ENCODE measurements at places on chromosomes 1 and 21. TPM values are rescaled to one million over a fixed set of nuclear protein-coding genes. Genes with fewer than 3 reads are reported as not detected.

GRCh38 chr1:83832194-83832593, 166.7 kb downstream of the TTLL7 start:
- DNase-seq: no peak

FOXD2 gene
- not detected for total RNA-seq

- DNase-seq: no peak
Observed at GRCh38 chr1:204879351-204879750, 8.7 kb downstream of the NFASC start.

DNA sequence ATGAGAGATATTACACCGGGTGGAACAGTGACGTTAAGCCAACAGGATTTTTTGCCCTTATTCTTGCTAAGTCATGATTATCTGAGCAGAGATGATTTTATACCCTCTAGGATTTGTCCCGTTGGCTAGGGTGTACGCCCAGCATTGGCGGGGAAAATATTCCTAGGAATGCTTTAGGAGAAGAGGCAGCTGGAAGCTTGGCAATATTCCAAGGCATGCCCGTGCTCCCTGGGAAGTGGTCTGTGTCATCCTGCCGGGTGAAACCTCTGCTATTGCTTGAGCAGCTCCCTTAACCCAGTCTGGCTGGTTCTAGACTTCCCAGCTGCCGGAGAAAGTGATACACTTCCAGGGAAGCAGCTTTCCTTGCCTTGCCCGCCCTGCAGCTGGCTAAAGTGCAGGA, 16.2 kb downstream of the CHRNB2 start:
- DNase-seq: no peak

PGLYRP3 gene
- not detected for total RNA-seq

DNA sequence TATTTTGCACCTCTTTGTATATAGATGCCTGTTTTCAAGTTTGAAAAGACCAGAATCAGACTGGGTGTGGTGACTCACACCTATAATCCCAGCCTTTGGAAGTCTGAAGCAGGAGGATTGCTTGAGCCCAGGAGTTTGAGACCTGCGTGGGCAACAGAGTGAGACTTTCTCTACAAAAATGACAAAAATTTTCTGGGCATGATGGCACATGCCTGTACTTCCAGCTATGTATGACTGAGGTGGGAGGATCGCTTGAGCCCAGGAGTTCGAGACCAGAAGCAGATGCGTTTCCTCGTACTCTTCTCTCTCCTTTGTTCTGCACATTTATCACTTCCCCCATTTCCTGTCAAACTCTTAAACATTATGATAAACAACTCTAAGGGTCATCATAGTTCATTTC, 310.0 kb upstream of the SNX7 start:
- DNase-seq: no peak

GRCh38 chr1:6795661-6796060, 10.4 kb downstream of the CAMTA1 start:
- no peak for DNase-seq

- DNase-seq: no peak
Observed at GRCh38 chr1:32122151-32122550, 14.3 kb downstream of the KPNA6 start.

HAPLN2 gene
- total RNA-seq: 1.6 TPM

DNA sequence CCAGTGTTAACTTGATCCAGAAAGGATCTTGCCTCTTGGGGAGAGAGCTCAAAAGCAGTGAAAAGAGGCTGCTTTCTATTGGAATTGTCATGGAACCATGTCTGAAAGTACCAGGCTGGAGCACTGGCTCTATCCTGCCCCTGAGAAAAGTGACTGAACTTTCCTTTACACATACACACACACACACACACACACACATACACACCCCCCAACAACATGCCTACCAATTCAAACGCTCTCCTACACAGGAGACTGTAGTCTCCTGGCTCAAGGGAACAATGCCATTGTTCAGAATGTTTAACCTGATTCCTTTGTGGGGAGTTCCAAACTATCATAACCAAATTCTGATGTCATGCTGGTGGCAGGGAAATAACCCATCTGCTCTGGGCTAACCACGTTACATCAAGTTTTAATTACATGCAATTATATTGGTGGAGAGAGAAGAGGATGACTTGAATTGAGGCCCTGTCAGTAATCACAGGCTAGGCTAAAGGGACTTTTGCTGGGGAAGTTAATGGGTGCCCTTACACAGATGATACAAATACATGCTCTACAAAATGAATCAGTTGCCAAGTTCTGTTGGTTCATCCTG, 52.3 kb upstream of the DUSP10 start:
- DNase-seq: no peak

SPATA1 gene
- total RNA-seq: 0.81 TPM

CATSPERE gene
- total RNA-seq: 0.65 TPM

- DNase-seq: no peak
Observed at GRCh38 chr1:187146388-187146787, 317.6 kb downstream of the PLA2G4A start.

GRCh38 chr1:160733898-160734297, 5.1 kb upstream of the SLAMF7 start:
- no peak for DNase-seq

GRCh38 chr1:241275226-241275625, 81.8 kb downstream of the RGS7 start:
- DNase-seq: no peak

DNA sequence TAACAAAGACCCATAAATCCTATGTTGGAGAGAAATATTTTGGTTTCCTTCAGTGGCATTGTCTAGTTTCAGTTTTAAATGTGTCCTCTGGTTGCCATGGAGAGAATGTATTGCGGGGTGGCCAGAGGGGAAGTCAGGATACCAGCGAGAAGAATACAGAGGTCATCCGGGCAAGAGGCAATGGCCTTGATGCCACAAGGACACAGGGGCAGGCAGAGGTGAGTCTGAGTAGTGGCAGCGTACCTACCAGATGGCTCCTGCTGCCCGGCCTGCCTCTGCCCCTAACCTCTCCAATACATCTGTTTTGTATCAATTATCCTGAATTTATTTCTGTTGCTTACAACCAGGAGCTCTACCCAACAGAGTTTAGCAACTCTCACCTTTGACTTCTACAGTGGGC, 14.9 kb downstream of the KLHDC7A start:
- DNase-seq: no peak

All from Right ventricle myocardium superior (tissue), 1 donor.